ENCODE measurements at places on chromosomes 12 and 14.

GRCh38 chr14:94649543-94650443, 37.6 kb downstream of the SERPINA3 start:
- DNase-seq, result no peak

DNA sequence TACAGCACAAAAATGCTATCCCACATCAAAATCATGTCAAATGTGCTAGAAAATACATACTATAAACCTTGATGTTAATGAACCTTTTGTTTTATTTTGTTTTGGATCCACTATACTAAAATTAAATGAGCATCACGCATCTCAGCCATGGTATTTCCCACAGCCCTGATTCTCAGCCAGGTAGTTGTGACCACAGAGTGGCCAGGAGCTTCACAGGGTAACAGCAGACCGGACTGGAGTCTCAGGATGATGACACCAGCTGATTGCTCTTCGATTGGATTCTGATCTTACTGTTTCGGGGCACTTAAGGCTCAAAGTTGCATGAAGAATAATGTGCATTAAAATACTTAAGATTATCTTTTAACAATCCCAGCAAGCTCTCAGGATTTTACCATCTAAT, 134.8 kb downstream of the FOXN3 start:
- DNase-seq, result no peak

GRCh38 chr14:32545095-32545494, 216.0 kb downstream of the AKAP6 start:
- DNase-seq, result no peak

- no peak for DNase-seq
Measured at GRCh38 chr14:97916669-97917568, 1119.7 kb downstream of the VRK1 start.

All from prostate gland (tissue), 2 donors.